CD4-positive, alpha-beta T cell treated with Interleukin-1 beta for 1 hour (primary cell): ENCODE measurements at places on chromosomes 2 and 18.

DNA sequence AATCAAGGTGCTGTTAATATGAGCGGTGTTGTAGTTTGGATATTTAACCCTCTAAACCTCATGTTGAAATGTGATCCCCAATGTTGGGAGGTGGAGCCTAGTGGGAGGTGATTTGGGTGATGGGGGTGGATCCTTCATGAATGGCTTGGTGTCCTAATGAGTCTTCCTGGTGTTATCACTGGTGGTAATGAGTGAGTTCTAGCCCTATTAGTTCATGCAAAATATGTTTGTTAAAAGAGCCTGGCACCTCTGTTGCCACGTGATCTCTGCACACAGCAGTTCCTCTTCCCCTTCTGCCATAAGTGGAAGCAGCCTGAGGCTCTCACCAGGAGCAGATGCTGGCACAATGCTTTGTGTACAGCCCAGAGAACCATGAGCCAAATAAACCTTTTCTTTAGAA lies 158.4 kb downstream of the FMNL2 start:
- DNase-seq: no peak

GRCh38 chr2:108583903-108584520 lies 49.7 kb downstream of the LIMS1 start:
- peak; percentile 70 for DNase-seq

DNA sequence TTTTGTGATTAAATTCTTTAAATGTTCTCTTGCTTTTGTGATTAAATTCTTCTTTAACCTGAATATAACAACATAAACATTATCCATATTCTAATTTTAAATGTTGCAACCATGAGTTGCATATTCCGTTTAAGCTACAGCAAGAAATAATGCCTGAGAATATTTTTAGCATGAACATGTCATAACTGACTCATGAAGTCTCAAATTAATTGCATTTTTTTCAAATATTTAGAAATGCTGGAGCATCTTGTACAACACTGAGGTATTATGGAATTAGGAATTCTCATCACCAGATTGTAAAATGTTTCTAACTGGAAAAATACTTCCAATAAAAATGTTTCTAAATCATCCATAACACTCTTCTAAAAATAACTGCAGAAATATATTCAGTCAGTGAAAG lies 14.7 kb downstream of the ROCK2 start:
- DNase-seq: no peak

- no peak for DNase-seq
These were observed 472.6 kb downstream of the DLGAP1 start for GRCh38 chr18:3982541-3982940.

GRCh38 chr2:237923481-237924163 lies 43.2 kb upstream of the UBE2F start:
- peak; percentile 80 for DNase-seq

DNA sequence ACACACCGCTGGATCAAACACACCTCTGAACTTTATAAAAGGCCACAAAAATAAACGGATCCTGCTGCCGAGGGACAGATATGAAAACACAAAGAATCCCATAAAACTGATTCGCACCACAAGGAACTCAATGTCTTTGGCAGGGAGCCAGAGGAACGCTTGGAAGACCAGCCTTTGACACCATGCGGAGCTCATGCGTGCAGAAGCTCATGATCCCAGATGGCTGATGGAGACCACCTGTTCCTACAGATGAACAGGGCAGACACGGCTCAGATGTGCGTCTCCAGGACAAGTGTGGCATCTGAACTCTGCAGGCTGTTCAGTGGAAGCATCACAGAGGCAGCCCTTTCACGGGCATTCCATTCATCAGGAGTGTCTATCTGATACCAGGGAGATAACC lies 24.9 kb downstream of the COPS9 start:
- DNase-seq: no peak

DNA sequence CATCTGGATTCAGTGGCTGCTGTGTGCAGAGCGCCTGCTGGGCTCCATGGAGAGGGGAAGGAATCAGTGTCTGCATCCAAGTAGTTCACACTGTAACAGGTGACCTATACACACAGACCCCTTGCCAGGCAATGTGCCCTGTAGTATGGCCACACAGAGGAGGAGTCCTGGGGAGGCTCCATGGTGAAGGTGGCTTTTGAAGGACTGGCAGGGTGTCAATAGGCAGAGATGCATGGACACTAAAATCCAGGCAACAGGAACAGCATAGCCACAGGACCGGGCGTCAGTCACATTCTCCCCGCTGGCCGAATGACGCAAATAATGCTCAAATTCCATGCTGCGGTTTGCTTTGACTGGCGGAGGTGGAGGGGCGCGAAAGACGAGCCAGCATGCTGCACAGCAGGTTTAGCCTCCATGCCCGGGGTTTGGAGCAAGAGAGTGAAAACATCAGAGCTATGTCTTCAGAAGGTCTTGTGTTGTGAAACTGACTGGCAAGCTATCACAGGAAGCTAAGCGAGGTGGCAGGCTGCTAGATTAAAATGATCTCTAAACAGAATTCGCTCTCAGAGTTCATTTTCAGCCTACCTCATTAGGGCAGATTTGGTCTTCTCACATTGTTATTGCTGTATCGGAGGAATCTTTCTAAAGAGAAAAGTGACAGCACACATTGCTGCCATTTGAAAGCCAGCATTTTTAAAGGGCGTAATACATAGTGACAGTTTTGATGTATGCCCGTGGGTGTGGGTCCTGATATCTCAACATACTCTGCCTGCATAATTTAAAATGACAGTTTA lies 1.2 kb upstream of the CHMP1B start:
- peak; percentile 81 for DNase-seq
